ENCODE measurements at places on chromosomes 2 and 18.

- no peak for DNase-seq
These were observed 174.8 kb upstream of the ARL4C start for GRCh38 chr2:234671716-234672115.

GRCh38 chr2:217740756-217741155 is 262.0 kb downstream of the TNS1 start:
- DNase-seq: no peak

GRCh38 chr2:216044883-216045486 is 31.6 kb upstream of the MREG start:
- DNase-seq: no peak

- no peak for DNase-seq
These were observed 1519.9 kb upstream of the ACVR2A start for GRCh38 chr2:146324951-146325350.

- DNase-seq: peak; percentile 17
These were observed 136.8 kb downstream of the SMAD7 start for GRCh38 chr18:48813833-48814489.

GRCh38 chr18:79100944-79101343 is 31.8 kb downstream of the ATP9B start:
- DNase-seq: no peak

- no peak for DNase-seq
These were observed 42.7 kb downstream of the DYNC1I2 start for GRCh38 chr2:171729952-171730317.

DNA sequence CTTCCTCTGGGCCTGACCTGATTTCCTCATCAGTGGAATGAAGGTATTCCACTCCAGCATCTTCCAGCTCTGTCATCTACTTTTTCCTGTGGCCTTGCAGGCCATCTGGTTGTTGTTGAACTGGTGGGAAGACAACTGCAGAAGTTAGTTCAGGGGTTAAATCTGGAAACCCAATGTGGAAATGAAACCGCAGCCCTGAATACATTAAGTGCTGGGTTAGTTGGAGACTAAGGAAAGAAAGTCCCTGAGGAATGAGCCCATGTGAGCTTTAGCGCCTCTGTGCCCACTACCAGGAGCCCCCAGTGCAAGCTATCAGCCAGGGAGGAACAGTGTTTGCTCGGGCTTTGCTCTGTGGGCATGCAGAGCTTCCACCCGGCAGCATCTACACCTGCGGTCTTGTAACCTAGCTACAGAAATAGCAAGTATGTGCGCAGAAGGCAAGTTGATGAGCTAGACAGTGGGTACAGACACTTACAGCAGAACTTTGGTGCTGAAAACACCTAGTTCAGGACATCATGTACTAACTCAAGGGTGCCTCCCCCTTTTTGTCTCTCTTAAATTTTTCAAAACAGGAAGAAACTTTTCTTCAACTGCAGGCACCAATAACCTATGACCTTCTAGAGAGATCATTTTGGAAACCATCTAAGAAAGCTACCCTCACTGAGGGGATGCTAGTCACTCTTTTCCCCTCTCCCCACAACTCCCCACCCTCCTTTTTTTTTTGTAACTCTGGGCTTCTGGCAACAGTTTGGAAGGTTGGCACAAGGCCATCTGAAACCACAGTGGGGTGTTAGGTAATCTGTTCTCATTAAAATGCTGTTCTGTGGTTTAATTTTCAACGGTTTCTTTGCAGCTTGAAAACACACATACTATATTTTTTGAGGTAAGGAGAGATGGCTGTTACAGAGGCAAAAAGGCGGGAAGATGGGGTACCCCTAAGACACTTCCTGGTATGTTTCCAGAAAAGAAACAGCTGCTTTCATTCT is 18.3 kb upstream of the CXCR4 start:
- peak; percentile 56 for DNase-seq

GRCh38 chr2:10552220-10552870 is 104.2 kb upstream of the ODC1 start:
- no peak for DNase-seq

GRCh38 chr2:194203898-194204297 is 1453.1 kb upstream of the SLC39A10 start:
- no peak for DNase-seq

DNA sequence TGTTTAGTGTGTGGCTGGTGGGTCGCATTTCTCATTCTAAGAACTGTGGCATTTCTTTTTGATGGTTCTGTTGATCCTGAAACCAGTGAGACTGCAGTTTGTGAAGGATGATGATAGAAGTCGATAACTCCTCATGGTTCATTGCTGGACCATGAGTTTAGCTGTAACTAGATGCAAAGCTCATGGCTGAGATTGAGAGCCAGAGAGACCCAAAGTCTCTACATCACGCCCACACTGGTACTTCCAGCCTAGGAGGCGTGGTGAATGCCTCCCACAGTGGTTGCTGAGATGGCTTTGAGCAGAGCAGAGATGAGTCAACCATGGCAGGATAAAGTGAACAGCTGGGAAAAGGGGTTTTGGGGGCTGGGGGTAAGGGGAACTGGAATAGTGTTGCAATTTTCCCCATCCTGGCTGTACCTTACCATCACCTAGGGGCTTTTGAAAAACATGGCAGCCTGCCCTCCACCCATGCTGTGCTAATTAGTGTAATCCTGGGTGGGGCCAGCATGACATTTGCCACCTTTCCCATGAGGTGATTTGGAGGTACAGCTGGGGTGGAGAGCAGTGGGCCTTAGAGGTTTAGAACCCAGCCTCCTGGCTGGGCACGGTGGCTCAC is 24.1 kb downstream of the INPP4A start:
- peak; percentile 40 for DNase-seq

GRCh38 chr2:15711126-15711860 is 119.6 kb downstream of the DDX1 start:
- DNase-seq: no peak

DNA sequence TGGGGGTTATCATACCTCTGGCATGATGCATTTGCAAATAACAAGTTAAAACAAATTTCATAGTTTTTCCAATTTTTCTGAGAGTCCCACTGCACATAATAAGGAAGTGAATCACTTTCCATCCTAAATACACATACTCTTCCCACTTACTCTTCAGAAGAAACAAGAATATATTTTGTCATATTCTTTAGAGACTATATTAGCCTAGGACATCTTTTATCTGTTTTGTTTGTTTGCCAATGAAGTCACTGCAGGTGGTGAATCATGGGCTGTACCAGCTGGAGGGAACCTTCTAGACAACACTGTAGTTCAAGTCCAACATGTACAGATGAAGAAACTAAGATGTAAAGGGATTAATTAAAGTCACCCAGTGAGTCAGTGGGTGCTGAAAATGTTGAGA is 116.8 kb downstream of the XIRP2 start:
- DNase-seq: no peak

GRCh38 chr2:96134421-96134820 is 3.9 kb downstream of the ASTL start:
- DNase-seq: no peak

DNA sequence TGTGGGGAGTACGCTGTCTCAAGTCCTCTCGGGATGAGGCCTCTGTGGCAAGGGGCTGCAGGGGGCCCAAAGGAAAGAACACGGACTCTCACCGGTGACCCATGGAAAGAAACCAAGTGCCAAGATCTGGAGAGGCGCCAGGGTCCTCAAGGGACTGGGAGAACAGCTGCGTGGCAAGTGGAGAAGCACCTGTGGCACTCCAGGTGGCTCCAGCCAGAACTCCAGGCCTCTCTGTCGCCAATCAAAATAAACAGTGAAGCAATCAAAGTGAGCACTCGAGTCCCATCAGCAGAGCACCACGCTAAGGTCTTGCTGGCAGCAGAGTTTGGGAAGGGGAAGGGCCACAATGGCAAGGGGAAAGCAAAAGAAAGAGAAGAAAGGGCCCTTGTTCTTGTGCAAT is 54.7 kb downstream of the BCL2 start:
- no peak for DNase-seq

GRCh38 chr2:197904446-197904845 is 100.1 kb downstream of the PLCL1 start:
- DNase-seq: no peak

GRCh38 chr2:100766806-100767205 is 53.1 kb upstream of the NPAS2 start:
- no peak for DNase-seq

DNA sequence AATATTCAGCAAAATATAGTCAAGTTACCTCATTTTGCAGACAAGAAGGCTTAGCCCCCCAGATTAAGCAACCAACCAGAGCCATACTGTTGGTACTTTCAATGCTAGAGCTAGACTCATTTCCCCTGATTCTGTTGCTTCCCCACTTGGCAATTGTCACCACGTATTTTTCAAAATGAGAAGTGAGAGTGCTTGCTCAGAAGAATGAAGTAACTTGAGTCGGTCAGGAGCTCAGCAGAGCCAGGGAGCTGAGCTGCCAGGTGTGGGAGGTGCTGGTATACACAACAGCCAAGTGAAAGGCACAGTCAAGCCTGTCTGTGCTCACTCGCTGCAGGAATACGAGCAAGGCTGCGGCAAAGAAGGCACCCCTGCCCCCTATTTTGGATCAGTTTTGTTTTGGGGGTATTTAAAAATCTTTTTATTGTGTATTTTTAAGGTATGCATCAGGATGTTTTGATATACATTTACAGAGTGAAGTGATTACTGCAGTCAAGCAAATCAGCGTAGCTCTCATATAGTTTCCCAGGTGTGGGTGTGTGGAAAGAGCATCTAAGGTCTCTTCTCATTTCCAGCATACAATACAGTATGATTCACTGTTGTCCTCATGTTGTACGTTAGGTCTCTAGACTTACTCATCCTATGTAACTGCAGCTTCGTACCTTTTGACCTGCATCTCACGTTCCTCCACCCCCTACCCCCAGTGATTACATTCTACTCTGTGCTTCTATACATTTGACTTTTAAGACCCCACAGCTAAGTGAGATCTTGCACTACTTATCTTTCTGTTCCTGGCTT is 62.4 kb downstream of the MRPS9 start:
- DNase-seq: no peak

GRCh38 chr2:152657043-152657442 is 60.2 kb downstream of the PRPF40A start:
- no peak for DNase-seq

DNA sequence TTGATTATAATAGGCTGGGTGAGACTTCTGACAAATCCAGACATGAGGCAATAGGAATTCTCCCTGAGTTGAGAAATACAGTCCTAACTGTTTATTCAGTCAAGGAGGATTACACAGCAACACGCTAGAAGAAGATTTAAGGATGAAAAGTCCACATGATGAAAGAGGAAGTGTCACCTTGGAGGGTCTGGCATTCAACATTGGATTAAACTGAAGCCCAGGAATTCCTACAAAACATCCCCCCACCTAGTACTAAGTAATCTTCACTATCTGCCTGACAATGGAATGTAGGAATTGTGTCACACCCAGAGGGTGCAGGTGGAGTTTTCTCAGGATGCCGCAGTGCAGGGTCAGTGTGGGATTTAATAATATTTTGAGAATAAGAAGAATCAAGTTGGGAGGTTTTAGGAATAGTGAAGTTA is 142.4 kb downstream of the SOCS6 start:
- no peak for DNase-seq

- DNase-seq: no peak
These were observed 364.7 kb downstream of the GPD2 start for GRCh38 chr2:156800781-156801361.

DNA sequence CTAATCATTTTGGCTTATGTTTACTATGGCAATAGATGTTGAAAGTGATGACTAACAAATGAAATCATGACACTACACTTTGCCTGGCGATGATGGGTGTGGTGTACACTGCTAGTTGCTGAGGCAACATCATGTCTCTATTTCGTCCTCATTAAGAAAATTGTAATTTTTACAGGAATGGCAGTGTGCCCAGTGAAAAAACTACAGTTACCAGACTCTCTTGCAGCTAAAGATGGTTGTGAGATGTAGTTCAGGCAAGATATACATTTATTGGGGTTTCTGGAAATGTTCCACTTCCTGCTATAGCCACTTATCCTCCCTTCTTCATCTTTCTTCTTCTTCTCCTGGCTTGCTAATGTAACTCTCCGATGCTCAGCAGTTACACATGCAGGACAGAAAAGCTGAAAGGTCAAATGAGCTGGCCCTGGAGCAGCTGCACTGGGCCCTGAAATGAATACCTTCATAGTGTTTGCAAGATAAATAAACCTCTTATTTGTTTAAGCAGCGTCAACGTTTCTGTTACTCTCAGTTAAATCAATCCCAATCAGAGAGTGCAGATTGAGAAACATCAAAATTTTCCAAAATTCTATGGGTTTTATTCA is 46.0 kb downstream of the SOCS6 start:
- DNase-seq: no peak

DNA sequence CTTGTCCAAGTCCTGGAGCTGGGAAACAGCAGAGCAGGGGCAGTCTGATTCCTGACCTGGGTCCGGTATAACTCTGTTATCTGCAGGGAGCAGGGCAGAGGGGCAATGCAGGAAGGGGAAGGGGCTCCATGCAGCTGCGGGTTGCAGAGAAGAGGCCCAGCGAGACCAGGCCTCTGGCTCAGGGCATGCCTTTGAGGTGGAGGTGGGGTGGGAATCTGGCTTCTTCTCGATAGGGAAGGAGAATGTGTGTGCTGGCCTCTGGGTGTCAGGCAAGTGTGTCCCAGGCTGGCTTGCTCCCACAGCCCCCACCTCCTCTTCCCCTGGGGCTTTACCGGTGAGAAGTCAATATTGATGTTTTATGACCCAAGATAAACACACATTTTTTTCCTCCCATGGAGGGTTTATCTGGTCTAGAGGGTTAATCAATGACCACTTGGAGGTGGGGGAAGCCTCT is 187.1 kb upstream of the HAAO start:
- peak; percentile 10 for DNase-seq

GRCh38 chr2:119387381-119388129 is 20.8 kb downstream of the DBI start:
- no peak for DNase-seq

DNA sequence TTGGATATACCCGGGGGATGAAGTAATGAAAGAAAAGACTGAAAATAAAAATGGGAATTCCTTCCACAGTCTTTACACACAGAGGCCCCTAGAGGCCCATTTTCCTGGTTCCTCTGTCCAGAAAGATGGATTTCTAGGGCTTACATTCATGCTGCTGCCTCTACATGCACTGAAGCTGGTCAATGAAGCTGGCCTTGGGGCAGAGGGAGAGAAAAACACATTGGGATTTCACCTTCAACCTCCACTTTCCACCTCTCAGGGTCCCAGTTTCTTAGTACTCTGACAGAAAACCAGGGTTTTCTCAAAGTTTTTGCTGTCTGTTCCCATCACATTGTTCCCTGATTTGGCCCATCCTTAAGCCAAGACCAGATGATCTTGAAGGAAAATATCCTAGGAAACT is 154.6 kb upstream of the ZSWIM2 start:
- DNase-seq: no peak
